ENCODE measurements at places on chromosomes 5 and 9.

DNA sequence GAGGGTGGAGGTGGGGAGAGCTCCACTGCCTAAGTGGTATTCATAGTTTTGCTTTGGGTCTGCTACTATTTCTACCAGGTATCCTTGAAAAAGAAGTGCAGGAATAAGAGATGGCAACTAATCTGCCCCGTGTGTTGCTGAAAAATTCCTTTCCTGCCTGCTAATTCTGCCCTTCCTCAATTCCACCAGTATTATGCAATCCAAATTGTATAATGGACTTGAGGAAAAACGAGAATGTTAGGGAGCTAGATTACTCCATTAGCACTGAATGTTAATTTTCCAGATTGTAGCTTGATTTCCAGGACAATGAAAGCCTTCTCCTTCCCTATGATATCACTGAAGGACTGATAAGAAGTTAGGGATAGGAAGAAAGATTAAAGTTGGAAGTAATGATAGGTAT, 16.9 kb downstream of the ADAM19 start:
- DNase-seq, result no peak

- peak; percentile 76 for DNase-seq
These were observed 115.9 kb downstream of the RGS3 start for GRCh38 chr9:113579283-113580040.

- DNase-seq, result no peak
These were observed 974 bp downstream of the ANAPC2 start for GRCh38 chr9:137187386-137187785.

GRCh38 chr9:132552041-132552440, 30.4 kb upstream of the BARHL1 start:
- no peak for DNase-seq

DNA sequence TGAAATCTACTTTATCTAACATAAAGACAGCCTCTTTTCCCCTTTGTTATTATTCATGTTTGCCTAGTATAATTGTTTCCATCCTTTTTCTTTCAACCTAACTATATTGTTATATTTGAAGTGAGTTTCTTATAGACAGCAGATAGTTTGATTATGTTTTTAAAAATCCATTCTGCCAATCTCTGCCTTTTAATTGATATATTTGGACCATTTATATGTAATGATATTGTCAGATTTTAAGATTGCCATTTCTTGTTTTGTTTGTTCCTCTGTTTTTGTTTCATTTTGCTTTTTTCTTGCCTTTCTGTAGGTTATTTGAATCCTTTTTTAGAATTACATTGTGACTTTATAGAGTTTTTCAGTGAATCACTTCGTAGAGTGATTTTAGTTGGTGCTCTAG, 74.8 kb upstream of the TMEM171 start:
- no peak for DNase-seq

DNA sequence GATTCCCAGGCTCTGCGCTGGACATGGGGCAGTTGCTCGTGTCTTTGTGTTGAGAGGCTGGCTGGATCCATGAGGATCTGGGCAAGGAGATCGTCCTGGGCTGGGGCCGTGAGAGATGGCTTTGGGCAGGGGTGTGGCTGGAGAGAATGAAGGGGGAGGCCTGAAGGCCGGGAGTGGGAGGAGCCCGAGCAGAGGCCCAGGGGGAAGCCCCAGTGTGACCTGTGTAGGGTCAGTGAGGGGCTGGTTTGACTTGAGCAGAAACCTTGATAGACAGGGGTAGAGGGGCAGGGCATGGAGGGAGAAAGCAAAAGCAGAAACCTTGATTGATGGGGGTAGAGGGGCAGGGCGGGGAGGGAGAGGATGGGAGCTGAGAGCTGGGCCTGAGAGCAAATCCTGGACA, 54.4 kb upstream of the ASS1 start:
- no peak for DNase-seq

- DNase-seq, result no peak
These were observed 84.8 kb upstream of the ALDH1A1 start for GRCh38 chr9:73037613-73038012.

GRCh38 chr9:92426501-92427145, 2.4 kb upstream of the OMD start:
- no peak for DNase-seq

DNA sequence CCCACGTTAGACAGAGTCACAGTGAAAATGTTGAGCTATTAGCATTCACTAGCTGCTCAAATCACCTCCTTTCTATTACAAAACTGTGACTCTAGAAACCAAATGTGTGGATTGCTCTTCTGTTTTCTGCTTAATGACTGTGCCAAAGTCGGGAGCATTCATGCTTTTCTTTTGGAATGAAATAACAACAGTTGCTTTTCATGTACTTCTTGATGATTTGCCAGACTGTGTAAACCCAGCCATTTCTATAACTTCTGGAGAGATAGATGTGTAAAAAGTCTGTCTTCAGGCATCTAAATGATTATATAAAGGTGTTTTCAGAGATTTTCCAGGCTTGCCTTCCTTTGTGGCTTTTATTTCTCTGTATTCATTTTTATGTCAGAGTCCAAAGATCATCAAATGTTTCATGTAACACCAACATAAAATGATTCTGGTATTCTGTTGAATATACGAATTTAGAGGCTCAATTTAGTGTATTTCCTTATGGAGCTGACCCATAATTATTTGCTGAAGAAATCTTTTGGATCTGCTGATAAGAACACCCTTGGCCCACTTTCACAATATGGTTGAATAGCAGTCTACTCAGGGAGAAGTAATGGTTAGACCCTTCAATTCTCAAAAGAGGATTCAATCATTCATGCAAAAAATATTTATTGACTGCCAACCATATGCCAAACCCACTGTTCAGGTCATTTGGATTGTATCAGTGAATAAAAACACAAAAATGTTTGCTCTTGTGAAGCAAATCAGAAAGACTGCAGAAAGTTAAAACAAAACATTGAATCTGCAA, 581.2 kb downstream of the CDH18 start:
- DNase-seq, result no peak

DNA sequence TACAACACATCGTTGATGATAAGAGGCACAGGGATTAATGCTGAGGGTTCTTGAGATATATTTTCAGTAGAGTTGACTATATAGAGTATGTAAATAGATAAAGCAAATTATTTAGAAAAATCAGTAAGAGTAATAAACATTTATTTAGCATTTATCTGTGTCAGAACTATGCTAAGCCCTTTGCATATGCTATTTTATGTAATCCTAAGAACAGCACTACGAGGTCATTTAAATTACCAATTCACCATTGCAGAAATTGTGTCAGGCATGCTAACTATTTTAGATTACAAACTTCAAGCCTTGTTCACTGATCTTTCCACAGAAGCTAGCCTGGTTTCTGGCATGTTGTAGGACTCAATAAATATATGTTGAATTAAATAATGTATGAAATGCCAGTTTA, 20.4 kb upstream of the REEP2 start:
- DNase-seq, result no peak

- no peak for DNase-seq
These were observed 363.0 kb upstream of the PDE4D start for GRCh38 chr5:60256546-60256945.

DNA sequence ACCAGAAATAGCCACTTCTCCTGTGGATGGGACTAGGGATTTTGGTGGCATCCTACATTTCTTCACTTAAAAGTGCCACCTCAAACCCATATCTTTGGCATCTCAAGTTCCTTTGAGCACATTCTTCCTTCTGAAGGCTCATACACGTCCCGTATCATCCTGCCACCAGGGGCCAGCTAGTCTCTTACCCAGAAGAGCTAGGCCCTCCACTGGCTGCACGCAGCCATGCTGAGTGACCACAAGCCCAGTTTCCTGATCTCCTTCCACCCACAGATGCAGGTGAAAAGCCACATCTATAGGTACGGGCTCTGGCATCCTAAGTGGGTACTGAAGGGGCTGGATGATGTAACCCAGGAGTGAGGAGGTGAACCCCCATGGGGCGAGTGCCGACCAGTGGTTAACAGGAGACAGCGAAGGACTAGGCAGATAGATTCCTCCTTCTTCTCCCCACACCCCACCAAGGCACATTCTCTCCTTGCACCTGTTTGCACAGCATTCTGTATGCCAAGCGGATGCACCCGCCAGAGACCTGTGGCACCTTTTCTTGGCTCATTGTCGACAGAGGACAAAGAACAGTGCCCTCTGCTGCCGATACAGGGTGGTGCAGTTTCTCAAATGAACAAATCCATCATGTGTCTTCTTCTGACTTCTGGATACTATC, 14.4 kb upstream of the SCGB3A1 start:
- DNase-seq, result peak; percentile 21

- no peak for DNase-seq
These were observed 60.8 kb downstream of the MTMR12 start for GRCh38 chr5:32251871-32252458.

GRCh38 chr5:73691302-73692080, 65.5 kb downstream of the ARHGEF28 start:
- DNase-seq, result no peak

GRCh38 chr5:116380621-116381020, 194.0 kb downstream of the SEMA6A start:
- no peak for DNase-seq

DNA sequence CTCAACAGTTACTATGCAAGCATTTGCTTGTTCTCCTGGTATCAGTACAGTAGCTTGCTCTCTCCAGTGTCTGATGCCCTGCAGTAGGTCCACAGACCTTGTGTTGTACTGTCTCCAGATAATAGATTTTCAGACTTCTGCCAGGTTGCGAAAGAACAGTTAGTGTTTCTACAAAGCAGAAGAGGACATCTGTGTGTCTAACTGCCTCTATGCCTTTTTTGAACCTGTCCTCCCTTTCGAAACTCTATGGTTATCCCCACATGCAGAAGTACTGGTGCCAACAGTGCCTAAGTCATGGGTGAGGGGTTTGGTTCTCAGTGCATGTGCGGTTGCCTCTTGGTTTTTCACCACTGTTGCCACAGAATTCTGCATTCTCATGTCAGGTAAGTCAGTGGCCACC, 45.9 kb downstream of the KCNN2 start:
- no peak for DNase-seq

DNA sequence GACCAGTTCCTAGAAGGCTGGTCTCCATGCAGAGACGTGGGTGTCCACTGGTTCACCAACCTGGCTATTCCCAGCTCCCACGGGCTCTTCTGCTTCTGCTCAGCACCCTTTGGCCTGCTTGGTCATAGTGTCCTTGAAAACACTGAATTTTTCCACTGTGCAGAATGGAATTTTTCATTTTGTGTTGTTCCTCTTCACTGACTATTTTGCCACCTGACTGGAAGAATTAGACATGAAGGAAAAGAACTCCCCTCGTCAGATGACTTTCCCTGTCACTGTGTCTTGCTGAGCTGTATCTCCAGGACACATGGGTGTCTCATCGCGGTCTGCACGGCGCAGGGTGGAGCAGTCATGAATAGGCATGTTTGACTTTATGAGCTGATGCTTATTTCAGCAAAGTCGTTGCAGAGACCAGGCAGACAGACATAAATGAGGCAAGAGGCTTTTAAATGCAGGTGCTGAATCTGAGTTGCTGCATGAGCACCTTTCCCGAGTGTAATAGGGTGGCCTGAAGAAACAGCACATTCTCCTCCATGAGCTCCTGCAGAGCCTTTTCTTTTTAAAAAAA, 50.2 kb upstream of the SEMA4D start:
- DNase-seq, result no peak

GRCh38 chr5:34791761-34792244, 47.2 kb upstream of the TTC23L start:
- DNase-seq, result no peak

DNA sequence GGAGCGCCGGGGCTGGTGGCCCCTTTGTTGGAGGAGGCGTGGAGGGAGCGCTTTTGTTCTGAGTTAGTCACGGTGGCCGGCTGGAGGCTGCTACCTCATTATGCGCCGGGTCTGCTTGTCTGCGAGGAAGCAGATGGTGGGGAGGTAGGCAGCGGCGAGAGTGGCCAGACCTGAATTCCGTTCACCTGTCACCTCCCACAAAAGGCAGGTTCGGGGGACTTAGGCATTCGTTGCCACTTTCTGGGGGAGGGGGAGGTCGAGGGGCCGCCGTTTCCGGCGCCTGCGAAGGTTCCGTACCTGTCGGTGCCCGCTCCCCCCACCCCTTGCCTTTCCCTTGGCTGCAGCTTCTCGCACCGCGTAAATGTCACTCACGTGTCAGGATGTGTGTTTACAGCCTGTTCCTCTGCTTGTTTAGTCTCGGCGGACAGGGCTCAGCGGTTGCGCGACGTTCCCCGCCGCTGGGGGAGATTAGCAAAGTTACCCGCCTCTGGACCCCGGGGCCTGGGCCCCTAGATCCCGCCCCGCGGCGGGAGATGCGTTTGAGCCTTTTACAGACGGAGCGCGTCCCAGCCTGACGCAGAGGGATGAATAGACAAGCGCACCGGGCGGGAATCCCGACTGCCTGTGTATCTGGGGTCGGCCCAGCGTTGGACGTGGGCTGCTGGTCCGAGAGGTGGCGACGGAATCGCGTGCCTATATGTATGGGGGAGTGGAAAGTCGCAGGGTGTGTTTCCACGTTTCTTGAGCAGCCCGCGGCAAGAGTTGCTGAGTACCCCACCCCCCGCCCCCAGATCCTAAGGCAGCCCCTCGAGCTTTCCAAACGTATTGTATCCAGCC, 2.7 kb upstream of the LHX2 start:
- DNase-seq, result peak; percentile 58

GRCh38 chr5:40844565-40844964, 3.4 kb downstream of the CARD6 start:
- no peak for DNase-seq

GRCh38 chr9:95297760-95298159, 19.7 kb downstream of the FANCC start:
- no peak for DNase-seq

GRCh38 chr5:31161781-31162181, 31.7 kb upstream of the CDH6 start:
- no peak for DNase-seq

DNA sequence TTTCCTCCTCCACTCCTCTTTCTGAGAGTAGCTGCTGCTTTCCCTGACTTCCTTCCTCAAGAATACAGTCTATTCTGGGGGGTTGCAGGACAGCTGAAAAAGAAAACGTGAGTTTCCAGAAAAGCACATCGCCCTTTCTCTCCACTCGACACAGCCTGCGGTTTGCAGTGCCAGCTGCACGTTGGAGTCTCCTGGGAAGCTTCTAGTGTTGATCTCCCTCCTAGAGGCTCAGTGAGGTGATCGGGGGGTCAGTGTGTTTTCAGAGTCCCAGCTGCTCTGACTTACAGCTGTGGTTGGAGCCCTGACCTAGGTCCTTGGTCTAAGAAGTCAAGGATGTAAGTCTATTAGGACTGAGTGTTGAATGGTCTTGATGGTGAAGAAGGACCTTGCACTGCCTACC, 25.0 kb upstream of the SUSD3 start:
- no peak for DNase-seq

DNA sequence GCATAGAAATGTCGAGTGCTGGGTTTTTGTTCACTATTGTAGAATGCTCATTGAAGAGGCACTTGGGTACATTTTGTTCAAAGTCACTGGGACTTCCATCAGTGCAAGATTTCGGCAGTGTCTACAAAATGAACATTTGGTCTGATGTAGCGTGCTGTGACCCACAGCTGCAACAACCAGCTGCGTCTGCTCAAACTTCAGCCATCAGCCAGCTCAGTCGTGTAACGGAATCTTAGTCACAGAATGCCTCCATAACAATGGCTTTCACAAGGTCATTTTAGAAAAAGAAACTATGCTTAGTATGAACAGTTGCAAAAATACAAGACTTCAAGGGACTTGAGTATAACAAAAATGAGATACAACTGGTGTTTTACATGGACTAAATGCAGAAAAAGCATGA, 828.1 kb upstream of the GRAMD2B start:
- DNase-seq, result no peak

- no peak for DNase-seq
These were observed 5.1 kb upstream of the CKS2 start for GRCh38 chr9:89305868-89306267.

GRCh38 chr5:176725521-176726280, 78.4 kb downstream of the TSPAN17 start:
- no peak for DNase-seq
